ENCODE measurements at places on chromosomes 5 and 9.

GRCh38 chr5:35151146-35151920 is 79.0 kb downstream of the PRLR start:
- H3K27ac ChIP-seq = no peak overlapping the region
- no peaks in the 10 kb centered on the region for H3K27me3 ChIP-seq
- H3K4me3 ChIP-seq = no peak overlapping the region

DNA sequence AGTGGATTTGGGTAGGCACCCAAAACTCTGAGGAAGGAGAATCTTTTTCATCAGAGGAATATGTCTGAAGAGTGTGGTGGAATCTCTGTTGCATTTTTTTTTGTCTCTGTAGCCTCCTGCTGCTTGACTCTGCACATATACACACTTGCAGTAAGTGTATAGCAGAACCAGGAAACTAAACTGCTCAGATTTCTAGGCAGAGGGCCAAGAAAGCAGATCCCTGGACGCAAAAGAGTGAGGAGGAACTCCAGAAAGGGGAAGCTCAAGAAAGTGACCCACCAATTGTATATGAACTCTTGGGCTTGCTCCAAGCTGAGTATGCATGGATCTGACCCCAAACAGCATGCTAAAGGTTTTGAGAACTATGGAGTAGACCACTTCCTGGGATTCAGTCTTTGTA is 181.8 kb downstream of the GADD45G start:
- peak; percentile 39 for DNase-seq
- no peaks in the 10 kb centered on the region for H3K36me3 ChIP-seq
- peaks cover 11% of the 10 kb centered on the region for H3K4me1 ChIP-seq
- H3K27ac ChIP-seq = no peak overlapping the region
- H3K4me3 ChIP-seq = no peak overlapping the region

GRCh38 chr5:7745882-7746610 is 104.9 kb downstream of the CFAP90 start:
- no peak overlapping the region for H3K4me3 ChIP-seq
- H3K4me1 ChIP-seq = no peaks in the 10 kb centered on the region
- H3K36me3 ChIP-seq = no peaks in the 10 kb centered on the region

- H3K4me3 ChIP-seq = peak overlapping the region; percentile 17
- H3K27ac ChIP-seq = peak overlapping the region; percentile 66
- peaks cover 52% of the 10 kb centered on the region for H3K4me1 ChIP-seq
Measured at GRCh38 chr5:61467766-61468482, 135.9 kb downstream of the ZSWIM6 start.

DNA sequence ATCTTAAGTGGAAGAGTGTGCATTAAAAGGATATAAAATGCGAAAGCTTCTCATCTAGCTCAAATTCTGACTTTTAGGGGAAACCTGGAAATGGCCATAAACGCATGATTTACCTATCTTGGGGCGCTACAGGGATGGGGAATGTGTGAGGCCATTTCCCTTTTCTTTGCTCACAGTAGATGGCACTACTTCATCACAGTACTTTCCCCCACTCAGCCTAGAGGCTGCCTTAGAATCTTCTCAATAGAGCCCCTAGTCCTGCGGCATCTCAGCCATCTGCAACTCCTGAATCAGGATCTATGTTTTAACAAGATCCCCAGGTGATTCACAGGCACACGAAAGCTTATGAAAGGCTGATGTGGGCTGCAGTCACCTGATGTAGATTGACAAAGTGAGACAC is 110.8 kb downstream of the LHFPL2 start:
- H3K4me3 ChIP-seq = no peak overlapping the region
- DNase-seq = no peak
